ENCODE measurements at places on chromosomes 2 and 18.

DNA sequence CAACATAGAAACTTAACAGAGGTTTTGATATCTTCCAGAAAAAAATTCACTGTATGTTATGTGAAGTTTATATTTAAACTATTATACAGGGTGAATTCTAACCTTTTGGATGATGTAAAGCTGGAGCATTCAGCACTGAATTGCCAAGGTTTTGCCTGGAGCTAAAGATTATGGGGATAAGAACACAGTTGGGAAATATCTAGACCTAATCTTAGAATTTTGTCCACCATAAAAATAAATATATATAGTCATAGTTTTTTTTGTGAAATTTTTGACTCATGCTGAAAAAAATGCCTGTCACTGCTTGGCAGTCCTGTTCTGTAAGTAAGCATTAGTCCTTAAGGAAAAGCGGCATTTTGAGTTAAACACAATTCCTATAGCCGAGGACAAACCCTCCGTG, 339.3 kb upstream of the TMEFF2 start:
- no peak for DNase-seq

- no peak for DNase-seq
These were observed at the start of gene ANKRD62 for GRCh38 chr18:12093520-12094257. Gene ANKRD62, plus strand, starts transcription at chr18:12093843. Its CDS starts 175 bp downstream, at chr18:12094018.

GRCh38 chr2:147137711-147138110, 707.1 kb upstream of the ACVR2A start:
- no peak for DNase-seq

DNA sequence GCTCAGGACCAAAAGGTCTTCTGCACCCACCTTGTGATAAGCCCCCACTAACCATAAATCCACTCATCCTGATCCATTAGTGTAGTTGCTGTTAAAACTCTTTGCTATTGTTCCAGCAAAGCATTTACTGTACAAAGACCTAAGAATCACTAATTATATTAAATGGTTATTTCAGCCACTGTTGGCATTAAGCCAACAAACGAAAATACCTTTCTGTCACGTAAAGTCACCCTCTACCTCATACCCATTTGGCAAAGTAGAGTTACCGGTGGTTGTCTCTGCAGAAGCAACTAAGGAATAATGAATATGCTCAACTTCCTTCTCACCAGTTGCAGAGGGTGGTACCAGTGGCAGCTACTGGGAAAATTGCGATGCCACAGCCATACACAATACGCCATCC, 224.5 kb downstream of the SP3 start:
- DNase-seq: no peak

DNA sequence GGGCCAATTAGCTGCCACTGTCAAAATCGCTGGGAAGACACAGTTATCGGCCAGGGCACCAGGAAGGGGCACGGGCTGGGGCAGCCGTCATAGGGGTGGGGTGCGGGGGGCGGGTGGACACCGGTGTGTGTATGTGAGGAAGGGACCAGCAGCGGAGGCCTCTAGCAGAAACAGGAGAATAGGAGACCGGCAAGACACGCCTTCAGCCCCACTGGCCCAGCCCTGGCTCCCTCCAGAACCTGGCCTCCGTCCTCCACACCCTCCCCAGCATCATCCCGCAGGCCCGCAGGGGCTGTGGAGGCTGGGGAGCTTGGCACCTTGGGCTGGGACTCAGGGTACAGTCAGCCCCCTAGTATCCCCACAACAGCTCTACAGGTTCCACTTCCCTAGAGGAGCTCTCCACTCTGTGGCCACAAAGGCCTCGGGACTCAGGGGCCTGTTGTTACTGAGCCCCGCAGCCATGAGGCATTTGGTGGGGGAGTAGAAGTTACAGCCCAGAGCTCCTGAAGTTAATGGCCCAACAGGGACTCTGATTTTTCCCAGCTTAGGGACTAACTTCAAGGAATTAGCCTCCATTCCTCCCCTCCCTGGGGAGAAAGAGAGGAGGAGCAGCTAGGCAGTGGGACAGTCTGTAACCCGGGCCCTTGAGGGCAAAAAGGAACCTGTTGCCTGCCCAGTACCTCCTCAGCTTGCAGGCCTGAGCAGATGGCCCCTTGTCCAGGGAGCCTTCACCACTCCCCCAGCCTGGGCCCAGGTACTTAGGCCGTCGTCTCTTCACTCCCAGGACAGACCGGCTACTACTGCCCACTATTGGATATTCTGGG, 19.9 kb downstream of the SH2D6 start:
- no peak for DNase-seq

DNA sequence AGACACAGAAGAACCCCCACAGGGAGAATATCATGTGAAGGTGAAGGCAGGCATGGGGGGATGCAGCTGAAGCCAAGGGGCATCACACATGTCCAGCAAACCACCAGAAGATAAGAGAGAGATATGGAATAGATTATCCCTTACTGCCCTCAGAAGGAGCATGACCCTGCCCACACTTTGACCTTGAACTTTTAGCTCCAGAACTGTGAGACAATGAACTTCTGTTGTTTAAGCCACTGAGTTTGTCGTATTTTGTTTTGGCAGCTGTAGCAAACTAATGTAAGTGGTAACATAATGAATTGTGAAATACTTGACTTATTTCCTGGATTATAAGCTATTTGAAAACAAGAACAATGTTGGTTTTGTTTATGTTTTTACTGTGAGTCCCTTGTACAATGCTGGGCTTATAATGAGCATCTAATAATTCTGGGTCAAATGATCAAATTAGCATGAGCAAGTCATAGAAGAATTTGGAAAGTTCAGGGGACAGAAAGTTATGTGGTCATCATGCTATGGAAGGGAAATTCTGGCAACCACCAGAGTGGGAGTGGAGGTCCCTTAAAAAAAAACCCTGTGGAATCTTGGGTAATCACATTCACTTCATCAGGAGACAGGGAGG, 541.0 kb upstream of the KLHL29 start:
- DNase-seq: no peak

All from urothelium cell line (cell line).